Activated CD4-positive, CD25-positive, alpha-beta regulatory T cell treated with anti-CD3 and anti-CD28 coated beads, Interleukin-2, amount 50 U/mL, for 72 hours (primary cell): ENCODE measurements at places on chromosomes 12 and 14.
A peak's percentile ranks its signal among the peaks of the same experiment; 100 is the strongest.

- no peak for DNase-seq
These were observed at the start of gene CNTN1 for GRCh38 chr12:40691913-40692764. Gene CNTN1, plus strand, starts transcription at chr12:40692439.

DNA sequence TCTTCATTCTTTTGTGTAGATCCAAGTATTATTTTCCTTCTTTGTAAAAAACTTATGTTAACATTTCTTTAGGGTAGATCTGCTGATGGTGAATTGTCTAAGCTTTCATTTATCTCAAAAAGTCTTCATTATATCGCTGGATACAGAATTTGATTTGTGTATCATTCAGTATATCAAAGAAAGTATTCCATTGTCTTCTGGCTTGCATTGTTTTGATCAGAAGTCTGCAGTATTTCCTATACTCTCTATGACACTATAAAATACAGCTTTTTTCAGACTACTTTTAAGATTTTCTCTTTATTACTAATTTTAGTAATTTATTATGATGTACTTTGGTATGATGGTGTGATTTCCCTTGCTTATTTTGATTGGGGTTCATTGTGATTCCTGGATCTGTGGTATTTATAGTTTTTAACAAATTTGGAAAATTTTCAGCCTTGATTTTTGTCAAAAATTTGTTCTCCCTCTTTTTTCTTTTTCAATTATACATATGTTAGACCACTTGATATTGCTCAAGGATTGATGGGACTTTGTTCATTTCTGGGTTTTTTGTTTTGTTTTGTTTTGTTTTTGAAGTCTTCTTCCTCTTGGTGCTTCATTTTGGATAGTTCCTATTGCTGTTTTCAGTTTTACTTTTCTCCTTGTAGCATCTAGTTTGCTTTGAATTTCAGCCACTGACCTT is 176.5 kb downstream of the ZFP36L1 start:
- no peak for DNase-seq

DNA sequence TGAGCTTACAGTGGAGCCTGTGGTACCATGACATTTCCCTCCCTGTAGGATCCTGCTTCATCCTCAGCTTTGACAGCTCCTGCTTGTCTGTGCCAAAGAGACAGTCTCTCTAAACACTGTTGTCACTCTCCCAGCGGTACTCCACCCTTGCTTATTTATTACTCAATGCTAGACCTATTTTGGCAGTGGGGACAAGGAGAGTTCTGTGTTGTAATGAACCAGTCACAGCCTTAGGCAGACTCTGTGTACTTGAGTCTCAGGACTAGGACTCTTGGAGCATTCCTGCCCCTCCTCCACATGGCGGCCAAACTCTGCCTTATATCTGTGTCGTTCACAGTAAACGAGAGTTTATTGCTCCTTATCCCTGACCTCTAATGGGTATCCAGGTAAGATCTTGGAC is 70.9 kb downstream of the PIK3C2G start:
- DNase-seq: no peak

GRCh38 chr12:117685110-117685926 is 283.5 kb downstream of the KSR2 start:
- no peak for DNase-seq

DNA sequence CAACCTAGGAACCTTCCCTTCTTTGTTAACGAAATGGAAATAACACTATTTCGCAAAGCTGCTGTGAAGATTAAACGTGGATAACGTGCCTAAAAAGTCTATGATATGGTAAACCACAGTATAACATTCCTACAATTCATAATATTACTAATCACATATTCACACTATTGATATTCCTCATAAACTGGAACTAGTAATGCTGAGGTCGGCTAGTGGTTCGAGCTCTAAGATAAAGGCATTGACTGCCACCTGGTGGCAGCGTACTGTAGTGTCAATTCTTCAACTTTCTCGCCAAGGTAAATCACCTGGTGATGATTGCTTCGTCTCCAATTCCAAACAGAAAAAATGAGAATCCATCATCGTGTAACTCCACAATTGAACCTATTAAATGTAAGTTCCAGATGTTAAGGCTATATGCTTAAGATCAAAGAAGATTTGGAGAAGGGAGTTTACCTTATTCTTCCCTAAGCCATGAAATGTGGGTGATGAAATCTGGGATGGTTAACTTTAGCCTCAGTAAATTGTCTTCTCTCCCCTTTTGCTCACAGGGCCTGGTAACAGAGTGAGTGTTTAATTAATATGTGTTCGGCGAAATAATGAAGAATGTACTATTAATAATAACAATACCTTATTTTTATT is 197.5 kb upstream of the TMEM132C start:
- no peak for DNase-seq

DNA sequence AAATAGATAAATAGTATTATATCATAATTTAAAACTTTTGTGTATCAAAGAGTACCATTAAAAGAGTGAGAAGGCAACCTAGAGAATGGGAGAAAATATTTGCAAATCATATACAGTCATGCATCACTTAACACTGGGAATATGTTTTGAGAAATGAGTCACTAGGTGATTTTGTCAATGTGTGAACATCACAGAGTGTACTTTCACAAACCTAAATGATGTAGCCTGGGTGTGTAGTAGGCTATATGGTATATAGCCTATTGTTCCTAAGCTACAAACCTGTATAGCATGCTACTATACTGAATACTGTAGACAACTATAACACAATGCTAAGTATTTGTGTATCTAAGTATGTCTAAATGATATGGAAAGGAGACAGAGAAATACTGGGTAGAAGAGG is 48.0 kb upstream of the ARID2 start:
- DNase-seq: no peak

DNA sequence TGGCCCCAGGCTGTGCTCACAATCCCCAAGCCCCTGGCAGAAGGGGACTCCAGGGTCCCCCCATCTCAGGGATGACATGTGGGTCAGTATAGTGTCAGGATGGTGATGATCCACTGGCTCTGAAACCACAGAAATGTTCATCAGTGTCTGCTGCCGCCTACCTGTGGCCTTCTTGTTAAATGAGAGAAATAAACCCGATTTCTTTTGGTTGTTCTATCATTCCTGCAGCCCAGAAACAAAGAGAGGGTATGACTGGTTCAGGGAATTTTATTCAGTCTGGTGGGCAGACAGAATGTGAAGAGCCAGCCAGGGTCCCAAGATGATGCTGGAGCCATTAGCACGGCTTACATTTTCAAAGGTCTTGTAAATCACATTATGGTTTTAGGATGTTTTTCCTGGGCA is 86.6 kb downstream of the CRADD start:
- no peak for DNase-seq

DNA sequence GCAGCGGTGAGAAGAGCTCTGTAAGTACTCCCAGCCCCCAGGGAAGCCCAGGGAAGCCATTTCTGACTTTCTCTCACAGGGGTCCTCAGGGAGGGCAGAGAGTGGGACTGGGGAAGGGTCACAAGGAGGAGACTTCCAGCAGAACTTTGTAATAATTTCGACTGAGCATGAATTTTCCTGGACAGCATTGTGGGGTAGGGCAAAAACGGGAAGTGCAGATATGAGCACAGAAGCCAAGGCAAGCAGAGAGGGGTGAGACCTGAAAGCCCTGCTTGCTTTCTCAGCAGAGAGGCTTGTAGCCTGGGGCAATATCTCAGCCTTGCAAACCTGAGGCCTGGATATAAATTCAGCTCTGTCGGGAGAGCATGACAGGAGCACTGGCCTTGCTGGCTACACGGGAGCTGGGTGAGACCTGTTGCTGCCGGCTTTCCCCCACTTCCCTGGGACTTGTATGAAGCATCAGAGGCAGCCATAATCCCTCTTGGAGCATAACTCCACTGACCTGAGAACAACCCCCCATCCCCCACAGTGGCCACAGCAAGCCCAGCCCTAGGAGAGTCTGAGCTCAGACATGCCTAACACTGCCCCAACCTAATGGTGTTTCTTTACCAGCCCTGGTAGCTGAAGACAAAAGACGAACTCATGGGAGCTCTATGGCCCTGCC is 9.8 kb upstream of the IQSEC3 start:
- no peak for DNase-seq

DNA sequence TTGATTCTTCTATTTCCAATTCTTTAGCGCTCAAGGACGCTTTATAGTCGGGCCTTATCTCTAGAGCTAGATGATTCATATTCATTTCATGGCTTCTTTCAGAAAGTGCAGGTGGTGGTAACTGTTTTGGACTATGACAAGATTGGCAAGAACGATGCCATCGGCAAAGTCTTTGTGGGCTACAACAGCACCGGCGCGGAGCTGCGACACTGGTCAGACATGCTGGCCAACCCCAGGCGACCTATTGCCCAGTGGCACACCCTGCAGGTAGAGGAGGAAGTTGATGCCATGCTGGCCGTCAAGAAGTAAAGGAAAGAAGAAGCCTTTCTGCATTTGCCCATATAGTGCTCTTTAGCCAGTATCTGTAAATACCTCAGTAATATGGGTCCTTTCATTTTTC is 241.9 kb downstream of the PAWR start:
- no peak for DNase-seq

GRCh38 chr12:88142610-88142991 is 494 bp downstream of the TMTC3 start:
- peak; percentile 36 for DNase-seq

- DNase-seq: no peak
These were observed 21.4 kb upstream of the C12orf42 start for GRCh38 chr12:103517161-103517560.

GRCh38 chr12:114441039-114441383 is 35.1 kb upstream of the TBX5 start:
- DNase-seq: no peak

GRCh38 chr14:44586910-44587309 is 79.8 kb upstream of the FSCB start:
- no peak for DNase-seq

GRCh38 chr12:38465020-38465419 is 148.4 kb downstream of the ALG10B start:
- DNase-seq: no peak

GRCh38 chr12:120321382-120322202 is 6.0 kb downstream of the PLA2G1B start:
- DNase-seq: no peak

GRCh38 chr14:91953170-91953985 is 5.9 kb upstream of the FBLN5 start:
- no peak for DNase-seq

DNA sequence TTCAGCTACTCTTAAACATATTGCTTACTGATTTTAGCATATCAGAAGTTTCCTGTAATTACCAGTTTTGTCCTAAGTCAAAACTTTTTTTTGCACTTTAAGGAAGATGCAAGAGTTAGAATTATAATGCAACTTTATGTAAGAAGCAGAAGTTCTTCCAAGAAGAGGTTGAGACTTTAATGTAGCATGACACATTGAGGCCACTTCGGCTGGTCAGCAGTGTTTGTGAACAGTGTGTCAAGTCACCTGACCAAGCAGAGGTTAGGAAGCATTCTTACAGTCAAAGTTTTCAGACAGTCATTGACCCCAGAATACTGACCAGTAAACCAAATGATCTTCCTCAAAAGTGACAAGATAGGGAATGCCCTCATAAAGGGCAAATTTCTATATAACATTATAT is 15.2 kb downstream of the FGFR1OP2 start:
- DNase-seq: no peak

DNA sequence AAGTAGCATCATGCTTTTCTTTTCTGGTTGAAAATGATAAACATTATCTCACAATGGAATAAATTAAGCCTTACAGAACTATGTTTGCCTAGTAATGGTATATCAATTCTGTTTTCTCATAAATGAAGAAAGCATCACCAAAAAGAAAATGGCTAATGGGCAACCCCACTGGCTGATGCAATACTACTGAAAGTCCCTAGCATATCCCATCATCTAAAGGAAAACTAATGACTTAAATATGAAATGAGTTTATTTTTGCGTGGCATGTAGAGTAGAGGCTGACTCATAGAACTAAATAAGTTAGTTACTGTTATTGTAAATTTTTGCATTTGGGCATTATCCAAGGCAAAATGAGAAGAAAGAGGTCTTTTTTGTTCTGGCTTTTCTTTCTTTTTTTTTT is 1156.3 kb upstream of the SEL1L start:
- DNase-seq: no peak

DNA sequence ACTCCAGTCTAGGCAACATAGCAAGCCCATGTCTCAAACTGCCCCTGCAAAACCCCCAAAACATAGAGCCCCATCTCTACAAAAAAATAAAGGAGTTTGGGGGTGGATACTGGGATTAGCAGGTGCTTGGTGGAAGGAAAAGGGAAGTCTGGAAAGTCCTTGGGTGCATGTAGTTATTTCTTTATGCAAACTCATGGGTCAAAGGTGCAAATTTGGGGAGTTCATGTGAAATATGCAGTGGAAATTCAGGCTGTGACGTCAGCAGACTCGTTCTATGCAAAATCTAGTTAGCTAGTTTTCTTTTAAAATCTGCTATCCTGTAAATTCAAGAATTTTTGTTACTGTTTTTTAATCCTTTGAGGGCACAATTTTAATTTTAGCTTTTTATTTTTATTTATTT is 51.3 kb downstream of the GNS start:
- DNase-seq: no peak

- DNase-seq: no peak
These were observed 58.4 kb upstream of the STAC3 start for GRCh38 chr12:57309420-57309819.

DNA sequence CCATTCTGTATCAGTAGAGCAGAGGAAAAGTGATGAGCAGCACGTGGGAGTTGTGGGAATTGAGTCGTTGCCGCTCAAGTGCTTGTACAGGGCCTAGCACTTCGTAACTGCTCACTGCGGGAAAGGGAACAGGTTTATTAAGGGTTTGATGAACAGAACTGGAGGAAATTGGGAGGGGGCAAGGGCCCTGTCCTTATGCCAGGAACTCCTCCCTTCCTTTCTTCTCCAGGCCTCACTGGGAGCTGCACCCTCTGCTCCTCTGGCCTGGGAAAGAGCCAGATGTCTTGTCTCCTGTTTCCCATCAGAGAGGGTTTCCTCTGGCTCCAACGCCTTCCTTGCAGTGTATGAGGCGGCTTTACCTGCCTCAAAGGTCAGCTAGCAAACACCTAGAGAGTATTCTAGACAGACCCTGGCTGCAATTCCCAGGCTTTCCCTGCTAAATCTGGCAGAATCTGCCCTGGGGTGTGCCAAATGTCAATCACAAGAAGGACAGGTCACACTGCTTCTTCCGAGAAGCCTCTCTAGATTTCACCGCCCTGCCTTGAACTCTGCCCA is 78.4 kb downstream of the NTF3 start:
- no peak for DNase-seq

DNA sequence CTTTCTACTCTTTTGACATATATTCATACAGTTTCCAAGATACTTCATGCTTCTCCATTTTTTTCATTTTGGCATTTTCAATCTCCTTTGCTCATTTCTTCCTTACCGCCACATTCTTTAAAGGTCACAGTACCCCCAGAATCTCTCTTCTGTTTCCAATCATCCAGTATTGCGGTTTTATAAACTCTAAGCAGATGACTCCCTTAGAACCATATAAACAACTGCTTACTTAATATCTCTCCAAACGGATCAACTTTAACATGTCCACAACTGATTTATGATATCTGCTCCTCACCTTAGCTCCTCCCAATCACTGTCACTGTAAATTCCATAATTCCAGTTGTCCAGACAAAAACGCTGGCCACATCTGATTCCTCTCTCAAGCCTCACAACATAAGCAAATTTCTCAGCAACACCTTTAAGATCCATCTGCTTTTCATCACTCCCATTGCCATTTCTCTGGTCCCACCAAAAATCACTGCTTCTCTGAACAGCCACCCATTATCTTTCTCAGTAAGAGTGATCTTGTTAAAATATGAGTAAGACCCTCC is 49.6 kb downstream of the HNRNPC start:
- no peak for DNase-seq
